ENCODE measurements at places on chromosomes 1 and 21.

DNA sequence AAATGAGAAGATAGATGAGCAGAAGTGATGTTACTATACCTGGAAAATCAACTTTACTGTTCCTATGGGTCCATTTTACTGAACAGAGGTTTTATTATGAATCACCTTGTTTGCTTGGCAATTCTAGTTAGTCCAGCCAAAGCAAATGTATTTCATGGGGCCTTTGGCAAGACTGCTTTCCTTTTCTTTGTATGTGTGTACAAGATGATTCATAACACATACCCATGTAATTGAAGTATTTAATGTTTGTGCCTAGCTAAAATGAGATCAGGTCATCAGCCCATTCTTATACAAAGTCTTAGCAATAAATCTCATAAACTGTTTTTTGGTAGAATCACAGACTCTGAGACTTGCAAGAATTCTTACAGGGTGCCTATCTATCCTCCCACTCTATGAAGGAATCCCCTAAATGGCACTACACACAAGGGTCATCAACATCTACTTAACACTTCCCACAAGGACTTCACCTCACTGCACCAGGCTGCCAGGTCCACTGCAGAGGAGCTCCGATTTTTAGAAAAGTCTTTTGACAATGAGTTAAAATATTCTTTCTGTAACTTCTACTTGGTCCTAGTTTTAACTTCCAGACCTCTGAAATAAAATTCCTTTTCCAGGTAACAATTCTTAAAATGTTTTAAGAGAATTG, 58.5 kb downstream of the LPAR3 start:
- no peak for DNase-seq

- no peak for DNase-seq
These were observed 126.1 kb downstream of the TRABD2B start for GRCh38 chr1:47870946-47871676.

GRCh38 chr1:104807590-104807989, 1057.9 kb downstream of the AMY1C start:
- DNase-seq = no peak

- DNase-seq = no peak
These were observed 3.4 kb downstream of the PTTG1IP start for GRCh38 chr21:44869781-44870747.

GRCh38 chr1:91879733-91880132, 6.2 kb downstream of the TGFBR3 start:
- DNase-seq = no peak

DNA sequence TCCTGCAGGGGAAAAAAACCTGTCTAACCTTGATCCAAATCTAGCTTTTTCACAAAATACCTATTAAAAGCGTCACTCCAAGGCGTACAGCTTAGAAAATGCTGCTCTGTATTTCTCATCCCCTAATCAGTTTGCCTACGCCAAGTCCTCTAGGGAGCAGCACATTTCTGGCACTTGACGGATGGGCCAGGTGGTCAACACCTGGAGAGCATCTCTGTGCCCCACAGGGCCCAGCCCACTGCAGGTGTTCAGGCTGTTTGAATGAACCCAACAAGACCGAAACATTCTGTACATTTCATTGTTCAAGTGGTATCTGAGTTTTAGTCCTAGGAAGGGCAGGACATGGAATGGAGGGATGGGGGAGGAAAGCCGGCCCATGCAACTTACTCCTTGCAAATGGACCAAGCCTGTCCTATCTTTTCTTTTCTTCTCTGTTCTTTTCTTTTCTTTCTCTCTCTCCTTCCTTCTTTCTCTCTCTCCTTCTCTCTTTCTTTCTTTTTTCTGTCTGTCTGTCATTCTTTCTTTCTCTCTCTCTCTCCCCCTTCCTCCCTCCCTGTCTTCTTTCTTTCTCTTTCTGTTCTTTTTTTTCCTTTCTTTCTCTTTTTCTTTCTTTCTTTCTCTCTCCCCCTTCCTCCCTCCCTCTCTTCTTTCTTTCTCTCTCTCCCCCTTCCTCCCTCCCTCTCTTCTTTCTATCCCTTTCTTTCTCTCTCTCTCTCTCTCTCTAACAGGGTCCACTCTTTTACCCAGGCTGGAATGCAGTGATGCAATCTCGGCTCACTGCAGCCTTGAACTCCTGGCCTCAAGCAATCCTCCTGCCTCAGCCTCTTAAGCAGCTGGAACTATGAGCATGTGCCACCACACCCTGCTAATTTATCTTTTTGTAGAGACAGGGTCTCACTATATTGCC, 29.1 kb downstream of the IGFN1 start:
- DNase-seq = no peak

DNA sequence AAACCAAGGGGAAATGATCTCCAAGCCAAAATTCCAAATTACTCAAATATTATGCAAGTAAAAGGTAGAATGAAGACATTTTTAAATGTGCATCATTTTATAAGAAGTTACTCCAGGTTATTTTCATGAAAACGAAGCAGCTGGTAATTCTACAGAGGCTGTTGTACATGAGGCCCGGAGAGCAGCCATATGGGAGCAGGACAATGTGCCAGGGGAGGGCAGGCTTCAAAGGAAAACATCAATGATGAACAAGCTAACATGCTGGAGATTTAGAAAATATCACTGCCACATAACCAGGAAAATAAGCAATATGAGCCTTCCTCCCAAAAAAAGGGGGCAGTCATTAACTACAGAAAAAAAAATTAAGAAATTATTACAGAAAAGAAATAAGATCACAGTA, 109.1 kb downstream of the TIAM1 start:
- DNase-seq = no peak

- DNase-seq = peak; percentile 12
These were observed 2.3 kb downstream of the IL6R start for GRCh38 chr1:154407198-154408091.

- DNase-seq = no peak
These were observed 274.4 kb downstream of the PTBP2 start for GRCh38 chr1:96996001-96996400.

GRCh38 chr1:119482517-119483425, 24.2 kb upstream of the HSD3B1 start:
- no peak for DNase-seq

DNA sequence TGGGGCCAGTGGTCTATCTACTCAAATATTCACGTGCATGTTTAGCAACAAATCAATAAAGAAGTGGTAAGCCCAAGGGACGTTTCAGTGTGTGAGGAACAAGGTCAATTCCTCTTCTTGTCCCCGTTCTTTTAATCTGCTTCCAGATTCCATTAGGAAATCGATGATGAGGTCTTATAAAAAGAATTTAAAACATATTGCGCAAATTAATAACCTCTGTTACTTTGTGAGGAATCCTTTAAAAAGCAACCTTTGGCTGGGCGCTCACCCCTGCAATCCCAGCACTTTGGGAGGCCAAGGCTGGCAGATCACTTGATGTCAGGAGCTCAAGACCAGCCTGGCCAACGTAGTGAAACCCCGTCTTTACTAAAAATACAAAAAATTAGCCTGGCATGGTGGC, 113.0 kb upstream of the TMPRSS2 start:
- DNase-seq = no peak

- DNase-seq = no peak
These were observed 16.6 kb downstream of the ANGPTL3 start for GRCh38 chr1:62613890-62614289.

DNA sequence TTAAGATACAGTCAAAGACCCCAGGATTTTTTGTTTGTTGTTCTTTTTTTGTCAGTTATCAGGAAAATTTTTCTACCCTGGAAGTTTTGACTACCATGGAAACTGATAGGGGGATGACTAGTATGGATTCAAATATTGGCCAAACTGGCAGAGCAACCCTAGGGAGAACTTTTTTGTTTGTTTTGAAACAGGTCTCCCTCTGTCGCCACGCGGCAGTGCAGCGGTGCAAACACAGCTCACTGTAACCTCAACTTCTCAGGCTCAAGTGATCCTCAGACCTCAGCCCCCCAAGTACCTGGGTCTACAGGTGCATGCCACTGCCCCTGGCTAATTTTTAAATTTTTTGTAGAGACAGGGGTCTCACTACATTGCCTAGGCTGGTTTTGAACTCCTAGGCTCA, 46.6 kb downstream of the TOR3A start:
- no peak for DNase-seq

- DNase-seq = no peak
These were observed 50.7 kb downstream of the ELF3 start for GRCh38 chr1:202061055-202061454.

- no peak for DNase-seq
These were observed 27.8 kb downstream of the ZBTB17 start for GRCh38 chr1:15948091-15948591.

- no peak for DNase-seq
These were observed 18.3 kb downstream of the SLFNL1 start for GRCh38 chr1:41003127-41003639.

DNA sequence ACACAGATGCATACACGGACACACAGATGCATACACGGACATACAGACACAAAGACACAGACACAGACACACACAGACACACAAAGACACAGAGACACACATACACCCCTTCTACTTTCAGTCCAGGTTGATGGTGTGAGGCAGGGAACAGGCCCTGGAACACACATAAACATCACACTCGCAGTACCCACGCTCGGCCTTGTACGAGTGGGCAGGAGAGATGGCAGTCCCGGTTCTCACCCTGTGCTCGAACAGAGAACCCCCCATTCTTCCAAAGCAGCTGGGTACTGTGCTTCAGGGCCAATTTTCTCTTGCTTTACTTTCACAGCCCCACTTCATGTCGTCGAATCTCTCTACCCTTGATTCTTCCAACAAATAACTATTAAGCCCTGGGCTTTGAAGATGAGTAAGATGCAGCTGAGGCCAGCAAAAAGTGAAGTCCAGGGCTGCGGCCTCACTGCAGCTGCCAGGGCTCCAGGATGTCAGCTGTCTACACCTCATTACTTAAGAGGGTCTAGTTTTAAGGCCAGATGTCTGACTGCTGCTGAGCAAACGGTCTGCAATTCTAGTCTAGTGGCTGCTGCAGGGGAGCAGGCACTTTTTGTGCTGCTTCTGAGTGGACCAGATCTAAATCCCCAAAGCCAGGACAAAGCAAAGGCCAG, 90.1 kb downstream of the PGBD5 start:
- DNase-seq = no peak

- DNase-seq = no peak
These were observed 63.8 kb upstream of the MPC2 start for GRCh38 chr1:168000656-168001055.

- no peak for DNase-seq
These were observed 141.3 kb upstream of the NCAM2 start for GRCh38 chr21:20856926-20857325.

GRCh38 chr1:210233216-210233494, 559 bp downstream of the SERTAD4 start:
- DNase-seq = no peak

DNA sequence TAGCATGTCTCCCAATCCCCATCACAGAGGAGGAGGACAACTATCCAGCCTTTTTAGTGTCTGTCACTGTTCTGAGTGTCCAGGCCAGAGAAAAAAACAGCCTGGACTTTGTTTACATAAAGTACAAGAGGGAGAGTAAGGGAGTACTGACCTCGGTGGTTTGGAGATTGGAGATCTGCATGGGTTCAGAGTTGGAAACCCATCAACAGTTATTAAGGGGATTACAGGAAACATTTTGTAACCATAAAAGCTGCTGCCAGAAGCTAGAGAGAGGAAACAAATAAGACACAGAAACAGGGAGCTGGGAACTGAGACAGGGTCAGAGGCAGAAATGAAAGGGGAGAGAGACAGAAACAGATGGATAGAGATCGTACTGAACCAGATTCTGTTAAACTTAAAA, 131.5 kb upstream of the CTTNBP2NL start:
- no peak for DNase-seq

GRCh38 chr1:29756901-29757725, 520.8 kb downstream of the PTPRU start:
- DNase-seq = no peak

GRCh38 chr21:28160378-28160777, 832.3 kb downstream of the LTN1 start:
- DNase-seq = no peak

DNA sequence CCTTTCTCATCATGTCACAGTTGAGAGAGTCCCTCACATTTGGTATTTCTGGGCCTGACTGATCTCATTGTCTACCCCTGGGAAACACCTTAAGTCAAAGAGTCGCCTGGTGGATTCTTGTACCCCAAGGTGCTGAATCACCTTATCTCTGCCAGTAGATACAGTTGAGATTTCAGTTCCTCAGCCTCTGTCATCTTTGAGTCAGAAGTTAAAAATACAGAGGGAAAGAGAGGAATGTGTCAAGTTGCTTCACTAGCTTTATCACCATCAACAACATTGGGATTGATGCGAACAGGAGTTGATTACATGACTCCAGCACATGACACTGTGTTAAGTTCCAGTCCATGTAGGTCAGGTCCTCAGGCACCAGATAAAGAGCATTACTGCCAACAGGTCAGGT, 513.0 kb downstream of the NUF2 start:
- no peak for DNase-seq

DNA sequence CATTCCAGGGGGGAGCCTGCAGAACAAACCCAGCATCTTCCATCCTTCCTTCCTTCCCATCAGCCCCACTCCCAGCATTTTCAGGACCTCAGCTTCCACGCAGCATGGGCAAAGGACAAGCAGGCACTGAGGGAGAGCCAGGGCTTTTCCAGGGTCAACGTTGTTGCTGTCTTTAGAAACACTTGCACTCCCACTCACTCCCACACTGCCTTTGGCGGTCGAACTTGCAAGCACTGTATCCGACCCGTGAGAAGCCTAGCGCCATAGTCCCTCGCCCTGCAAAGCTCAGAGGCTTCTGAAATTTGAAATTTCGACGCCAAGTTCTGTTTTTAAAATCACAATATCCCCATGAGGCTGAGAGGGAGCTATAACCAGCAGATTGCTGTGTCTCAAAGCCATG, 47.4 kb downstream of the KCNAB2 start:
- no peak for DNase-seq

GRCh38 chr21:42233067-42233961, 14.4 kb downstream of the ABCG1 start:
- peak; percentile 57 for DNase-seq

DNA sequence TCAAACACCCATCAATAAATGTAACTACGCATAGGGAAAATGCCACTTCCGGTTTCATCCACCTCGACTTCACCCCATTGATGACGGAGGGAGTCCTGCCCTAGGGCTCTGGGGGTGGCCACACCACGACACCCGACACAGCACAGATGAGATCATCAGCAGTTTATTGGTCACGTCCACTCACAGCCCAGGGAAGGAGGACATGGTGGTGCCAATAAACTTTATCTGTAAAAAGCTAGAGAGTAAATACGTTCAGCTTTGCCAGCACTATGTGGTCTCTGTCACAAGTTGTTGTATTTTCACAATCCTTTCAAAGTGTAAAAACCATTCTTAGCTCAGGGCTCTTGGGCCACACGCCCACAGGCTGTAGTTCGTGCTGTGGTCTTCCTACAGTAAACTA, 16.3 kb downstream of the SETD4 start:
- DNase-seq = no peak

- no peak for DNase-seq
These were observed 51.4 kb downstream of the HS2ST1 start for GRCh38 chr1:86965827-86966182.

GRCh38 chr1:43605766-43606165, 44.2 kb upstream of the KDM4A start:
- DNase-seq = no peak

DNA sequence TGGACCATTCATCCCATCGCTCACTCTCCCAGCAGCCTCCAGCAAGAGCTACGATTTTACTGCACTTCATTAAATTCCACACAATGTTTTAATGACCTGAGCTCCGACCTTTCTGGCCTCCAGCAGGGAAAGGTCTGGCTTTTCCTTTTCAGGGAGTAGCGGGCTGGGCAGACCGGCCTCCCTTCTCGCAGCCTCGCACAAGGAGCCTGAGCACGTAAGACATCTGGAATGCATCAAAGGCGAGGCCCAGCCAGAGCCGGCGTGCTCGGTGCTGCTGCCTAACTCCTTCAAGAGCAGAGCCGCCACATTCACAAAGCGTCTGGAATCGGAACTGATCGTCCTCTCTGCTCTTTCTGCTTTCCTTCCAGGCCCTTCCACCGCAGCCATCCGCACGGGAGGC, 32.5 kb upstream of the FHAD1 start:
- DNase-seq = no peak
